Vagina (tissue), 2 donors: ENCODE measurements at places on chromosomes 4 and X.

- H3K4me1 ChIP-seq: no peaks in the 10 kb centered on the region
- H3K4me3 ChIP-seq: no peak overlapping the region
- no peaks in the 10 kb centered on the region for H3K27me3 ChIP-seq
- no peaks in the 10 kb centered on the region for H3K36me3 ChIP-seq
Measured at GRCh38 chr4:525660-526059, 26.6 kb downstream of the PIGG start.

- H3K27me3 ChIP-seq: no peaks in the 10 kb centered on the region
- H3K4me1 ChIP-seq: peaks cover 5% of the 10 kb centered on the region
- no peak overlapping the region for H3K27ac ChIP-seq
Measured at GRCh38 chrX:439719-440118, 53.0 kb upstream of the PPP2R3B start.

- no peaks in the 10 kb centered on the region for H3K4me1 ChIP-seq
- no peak for DNase-seq
- H3K27ac ChIP-seq: no peak overlapping the region
- H3K27me3 ChIP-seq: no peaks in the 10 kb centered on the region
- H3K36me3 ChIP-seq: no peaks in the 10 kb centered on the region
Measured at GRCh38 chrX:104045642-104046041, 5.9 kb downstream of the H2BW2 start.

DNA sequence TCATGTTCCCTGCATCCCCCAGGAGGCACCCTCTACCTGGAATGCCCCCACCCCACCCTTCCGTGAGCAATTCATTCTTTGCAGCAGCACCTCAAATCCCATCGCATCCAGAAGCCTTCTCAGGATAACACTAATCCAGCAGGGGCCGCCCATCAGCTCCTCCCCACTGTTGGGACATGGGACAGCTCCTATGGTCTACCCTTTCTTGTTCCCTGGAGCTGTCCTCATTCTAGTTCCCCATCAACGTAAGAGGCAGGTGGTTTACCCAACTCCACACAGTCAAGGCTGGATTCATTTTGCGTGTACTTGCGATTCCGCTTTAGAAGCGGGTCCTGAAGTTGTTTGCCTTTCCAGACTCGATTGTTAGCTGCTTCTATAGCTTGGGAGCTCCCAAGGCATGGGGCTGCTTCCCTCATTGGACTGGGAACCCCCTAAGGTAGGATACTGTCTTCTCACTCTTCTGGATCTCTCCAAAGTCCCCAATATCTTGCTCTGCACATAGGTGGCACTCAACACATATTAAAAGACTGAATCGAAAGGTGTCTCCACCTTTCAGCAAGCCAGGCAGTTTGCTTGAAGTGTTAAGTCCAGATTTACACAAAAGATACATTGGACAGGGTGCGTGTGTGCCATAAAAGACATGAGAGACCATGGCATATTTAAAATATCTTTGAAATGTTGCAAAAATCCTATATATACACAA lies 942 bp upstream of the APLN start:
- H3K4me3 ChIP-seq: no peak overlapping the region
- H3K4me1 ChIP-seq: peaks cover 16% of the 10 kb centered on the region
- no peaks in the 10 kb centered on the region for H3K27me3 ChIP-seq

- no peak for DNase-seq
- H3K27me3 ChIP-seq: no peaks in the 10 kb centered on the region
- peak overlapping the region; percentile 20 for H3K27ac ChIP-seq
- no peak overlapping the region for H3K4me3 ChIP-seq
- peaks cover 13% of the 10 kb centered on the region for H3K4me1 ChIP-seq
Measured at GRCh38 chrX:17597836-17598439, 139.4 kb upstream of the SCML1 start.

- no peaks in the 10 kb centered on the region for H3K27me3 ChIP-seq
- peaks cover 6% of the 10 kb centered on the region for H3K4me1 ChIP-seq
- H3K27ac ChIP-seq: no peak overlapping the region
- DNase-seq: no peak
- no peak overlapping the region for H3K4me3 ChIP-seq
Measured at GRCh38 chr4:77623091-77623490, 17.5 kb downstream of the CXCL13 start.

DNA sequence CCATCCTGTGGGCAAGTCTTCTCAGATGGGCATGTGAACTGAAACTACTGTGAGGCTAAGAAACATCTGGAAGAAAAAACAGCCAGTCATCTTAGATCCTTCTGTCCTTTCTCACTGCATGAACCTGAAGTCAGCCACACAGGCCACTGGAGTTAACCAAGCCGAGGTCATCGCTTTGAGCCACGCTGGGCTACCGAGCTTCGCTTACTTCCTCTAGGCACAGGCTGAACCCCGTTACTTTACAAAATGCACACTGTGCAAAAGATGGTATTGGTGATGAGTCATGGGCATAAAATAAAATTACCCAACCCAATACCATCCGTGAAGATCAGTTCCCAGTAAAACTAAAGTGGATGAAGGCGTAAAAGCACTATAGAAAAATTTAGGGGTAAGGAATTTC lies 86.2 kb downstream of the MTMR1 start:
- H3K4me1 ChIP-seq: no peaks in the 10 kb centered on the region
- H3K27ac ChIP-seq: no peak overlapping the region
- H3K4me3 ChIP-seq: no peak overlapping the region
- no peaks in the 10 kb centered on the region for H3K36me3 ChIP-seq
- H3K27me3 ChIP-seq: no peaks in the 10 kb centered on the region

GRCh38 chr4:74874753-74875367 lies 58.1 kb upstream of the PARM1 start:
- no peaks in the 10 kb centered on the region for H3K4me1 ChIP-seq
- DNase-seq: no peak
- no peak overlapping the region for H3K27ac ChIP-seq
- no peak overlapping the region for H3K4me3 ChIP-seq
- no peaks in the 10 kb centered on the region for H3K36me3 ChIP-seq

DNA sequence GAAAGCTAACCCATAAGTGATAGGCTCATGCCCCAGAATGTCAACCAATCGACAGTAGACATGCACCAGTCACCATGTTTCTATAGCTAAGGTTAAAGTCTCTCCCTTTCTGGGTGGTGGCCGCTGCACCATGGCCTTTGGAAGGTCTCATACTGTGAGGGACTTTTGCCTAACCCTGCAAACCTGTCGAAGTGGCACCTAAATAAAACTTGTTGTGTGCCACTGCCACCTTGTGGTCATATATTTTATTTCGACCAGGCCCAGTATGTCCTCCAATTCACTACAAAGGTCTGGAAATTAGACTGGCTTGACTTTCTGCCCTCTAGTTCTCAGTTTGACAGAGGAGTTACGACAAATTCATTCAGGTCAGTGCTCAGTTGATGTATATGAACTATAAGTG lies 163.1 kb downstream of the SMARCA1 start:
- DNase-seq: no peak
- no peaks in the 10 kb centered on the region for H3K4me1 ChIP-seq
- no peak overlapping the region for H3K27ac ChIP-seq
- no peak overlapping the region for H3K4me3 ChIP-seq
- no peaks in the 10 kb centered on the region for H3K27me3 ChIP-seq

- DNase-seq: no peak
- H3K27ac ChIP-seq: no peak overlapping the region
- H3K36me3 ChIP-seq: no peaks in the 10 kb centered on the region
Measured at GRCh38 chr4:77344784-77345183, 187.8 kb downstream of the CCNG2 start.

GRCh38 chr4:95627709-95628108 lies 78.9 kb upstream of the UNC5C start:
- DNase-seq: no peak
- H3K4me1 ChIP-seq: no peaks in the 10 kb centered on the region
- no peak overlapping the region for H3K4me3 ChIP-seq
- no peaks in the 10 kb centered on the region for H3K27me3 ChIP-seq

DNA sequence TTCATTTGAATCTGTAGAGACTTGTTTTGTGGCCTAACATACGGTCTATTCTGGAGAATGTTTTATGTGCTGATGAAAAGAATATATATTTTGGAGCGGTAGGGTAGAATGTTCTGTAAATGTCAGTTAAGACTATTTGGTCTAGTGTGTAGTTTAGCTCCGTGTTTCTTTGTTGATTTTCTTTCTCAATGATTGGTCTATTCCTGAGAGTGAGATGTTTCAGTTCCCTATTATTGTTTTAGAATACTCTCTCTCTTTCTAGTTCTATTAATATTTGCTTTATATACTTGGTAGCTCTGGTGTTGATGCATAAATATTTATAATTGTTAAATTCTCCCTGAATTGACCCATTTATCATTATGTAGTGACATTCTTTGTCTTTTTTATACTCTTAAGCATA lies 236.5 kb downstream of the GLUD2 start:
- no peak for DNase-seq
- no peaks in the 10 kb centered on the region for H3K36me3 ChIP-seq
- H3K4me3 ChIP-seq: no peak overlapping the region
- no peaks in the 10 kb centered on the region for H3K27me3 ChIP-seq
- H3K27ac ChIP-seq: no peak overlapping the region

GRCh38 chr4:153528705-153529485 lies 62.7 kb downstream of the TMEM131L start:
- no peaks in the 10 kb centered on the region for H3K36me3 ChIP-seq
- H3K4me1 ChIP-seq: peaks cover 45% of the 10 kb centered on the region
- no peak for DNase-seq
- no peak overlapping the region for H3K4me3 ChIP-seq
- H3K27me3 ChIP-seq: no peaks in the 10 kb centered on the region

- no peak overlapping the region for H3K4me3 ChIP-seq
- DNase-seq: no peak
- no peaks in the 10 kb centered on the region for H3K36me3 ChIP-seq
- no peak overlapping the region for H3K27ac ChIP-seq
- no peaks in the 10 kb centered on the region for H3K27me3 ChIP-seq
Measured at GRCh38 chrX:33126469-33126868, 84.9 kb downstream of the DMD start.

GRCh38 chr4:48331577-48332330 lies 9.6 kb upstream of the SLAIN2 start:
- no peak for DNase-seq
- H3K4me3 ChIP-seq: no peak overlapping the region
- no peaks in the 10 kb centered on the region for H3K27me3 ChIP-seq
- no peaks in the 10 kb centered on the region for H3K4me1 ChIP-seq

- H3K27ac ChIP-seq: no peak overlapping the region
- DNase-seq: no peak
- no peaks in the 10 kb centered on the region for H3K4me1 ChIP-seq
Measured at GRCh38 chr4:165992283-165992682, 119.2 kb downstream of the TLL1 start.

DNA sequence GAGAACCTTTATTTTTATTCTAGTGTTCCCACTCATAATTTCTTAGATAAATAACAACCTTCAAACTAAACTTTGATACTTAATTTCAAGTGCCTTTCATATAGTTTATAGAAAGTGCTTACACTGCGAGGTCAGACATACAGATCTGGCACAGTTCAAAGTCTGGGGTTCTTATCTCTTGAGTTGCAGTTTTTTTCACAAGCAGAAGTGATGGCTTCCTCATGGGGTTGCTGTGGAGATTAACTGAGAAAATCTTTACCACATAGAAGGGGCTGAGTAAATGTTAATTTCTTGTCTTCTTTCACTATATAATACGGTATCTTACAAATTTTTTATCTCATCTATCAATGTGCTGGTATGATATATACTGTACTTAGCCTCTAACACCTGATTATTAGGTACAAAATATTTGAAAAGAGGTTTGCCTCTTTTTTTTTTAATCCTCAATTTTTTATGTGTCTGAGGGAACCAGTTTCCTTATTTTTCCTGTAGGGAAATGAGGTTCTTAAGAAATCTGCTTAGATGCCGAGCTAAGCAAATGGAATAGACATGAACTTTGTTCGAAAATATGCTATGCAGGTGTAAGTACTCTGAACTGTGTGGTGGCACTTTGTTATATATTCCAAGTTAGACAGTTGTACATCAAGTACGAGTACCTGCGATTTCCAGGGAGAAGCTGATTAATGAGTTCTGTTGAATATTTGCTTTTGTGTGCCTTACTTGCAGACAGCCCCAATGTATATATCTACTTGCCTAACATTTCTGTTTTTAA lies 3.3 kb downstream of the ING2 start:
- peaks cover 12% of the 10 kb centered on the region for H3K4me1 ChIP-seq
- peaks cover 20% of the 10 kb centered on the region for H3K36me3 ChIP-seq

GRCh38 chrX:53682885-53683555 lies 3.5 kb downstream of the HUWE1 start:
- peak overlapping the region; percentile 78 for H3K27ac ChIP-seq
- no peaks in the 10 kb centered on the region for H3K27me3 ChIP-seq
- no peak for DNase-seq
- no peaks in the 10 kb centered on the region for H3K36me3 ChIP-seq
- H3K4me3 ChIP-seq: peak overlapping the region; percentile 55

GRCh38 chr4:4788573-4788972 lies 70.9 kb upstream of the MSX1 start:
- H3K4me1 ChIP-seq: peaks cover 13% of the 10 kb centered on the region
- H3K36me3 ChIP-seq: no peaks in the 10 kb centered on the region
- DNase-seq: no peak
- H3K4me3 ChIP-seq: no peak overlapping the region
- H3K27ac ChIP-seq: no peak overlapping the region

DNA sequence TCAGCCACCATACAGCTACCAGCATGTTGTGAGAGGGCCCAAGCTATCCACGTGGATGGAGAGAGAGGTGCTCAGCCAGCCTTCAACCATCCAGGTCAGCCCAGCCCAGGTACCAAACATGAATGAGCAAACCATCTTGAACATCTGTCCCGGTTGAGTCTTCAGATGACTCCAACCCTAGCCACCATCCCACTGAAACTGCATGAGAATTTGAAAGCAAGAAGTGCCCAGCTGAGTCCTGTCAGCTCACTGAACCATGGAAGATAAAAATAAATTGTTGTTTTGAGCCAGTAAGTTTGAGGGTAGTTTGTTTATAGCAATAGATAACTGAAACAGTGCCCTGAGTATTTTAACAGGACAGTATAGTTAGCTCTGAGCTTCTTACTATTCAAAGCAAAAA lies 7.3 kb upstream of the SEL1L3 start:
- DNase-seq: no peak
- H3K4me1 ChIP-seq: no peaks in the 10 kb centered on the region
- H3K27ac ChIP-seq: no peak overlapping the region
- H3K36me3 ChIP-seq: no peaks in the 10 kb centered on the region
- H3K4me3 ChIP-seq: no peak overlapping the region

- peak within 1 kb of the TSS; percentile 40 for H3K4me3 ChIP-seq
- peaks cover 16% of the 10 kb centered on the region for H3K4me1 ChIP-seq
- H3K27ac ChIP-seq: no peak within 1 kb of the TSS
- H3K36me3 ChIP-seq: no peaks in the 10 kb centered on the region
- no peak for DNase-seq
Measured at GRCh38 chr4:144645631-144646522, at the start of gene HHIP. Gene HHIP, plus strand, starts transcription at chr4:144646156. Its CDS starts 520 bp downstream, at chr4:144646676.

GRCh38 chr4:81062001-81062400 lies 31.5 kb downstream of the BMP3 start:
- no peak overlapping the region for H3K4me3 ChIP-seq
- no peaks in the 10 kb centered on the region for H3K27me3 ChIP-seq
- no peak overlapping the region for H3K27ac ChIP-seq
- no peak for DNase-seq
- no peaks in the 10 kb centered on the region for H3K36me3 ChIP-seq
- no peaks in the 10 kb centered on the region for H3K4me1 ChIP-seq

GRCh38 chrX:34875204-34875603 lies 67.4 kb upstream of the FAM47B start:
- no peaks in the 10 kb centered on the region for H3K4me1 ChIP-seq
- no peak for DNase-seq
- no peak overlapping the region for H3K27ac ChIP-seq
- no peak overlapping the region for H3K4me3 ChIP-seq
